Naive thymus-derived CD8-positive, alpha-beta T cell (primary cell): ENCODE measurements at places on chromosomes 5 and 9. TPM values are rescaled to one million over a fixed set of nuclear protein-coding genes. Genes with fewer than 3 reads are reported as not detected.

RIGI gene
- 22.6 TPM for total RNA-seq

STOML2 gene
- total RNA-seq: 47.3 TPM

POU5F2 gene
- 1.6 TPM for total RNA-seq

TXNDC8 gene
- not detected for total RNA-seq

CDH6 gene
- total RNA-seq: not detected

SLC36A2 gene
- not detected for total RNA-seq

BTNL9 gene
- total RNA-seq: 0.25 TPM

KCNN2 gene
- not detected for total RNA-seq

FGD3 gene
- 329 TPM for total RNA-seq

DNA sequence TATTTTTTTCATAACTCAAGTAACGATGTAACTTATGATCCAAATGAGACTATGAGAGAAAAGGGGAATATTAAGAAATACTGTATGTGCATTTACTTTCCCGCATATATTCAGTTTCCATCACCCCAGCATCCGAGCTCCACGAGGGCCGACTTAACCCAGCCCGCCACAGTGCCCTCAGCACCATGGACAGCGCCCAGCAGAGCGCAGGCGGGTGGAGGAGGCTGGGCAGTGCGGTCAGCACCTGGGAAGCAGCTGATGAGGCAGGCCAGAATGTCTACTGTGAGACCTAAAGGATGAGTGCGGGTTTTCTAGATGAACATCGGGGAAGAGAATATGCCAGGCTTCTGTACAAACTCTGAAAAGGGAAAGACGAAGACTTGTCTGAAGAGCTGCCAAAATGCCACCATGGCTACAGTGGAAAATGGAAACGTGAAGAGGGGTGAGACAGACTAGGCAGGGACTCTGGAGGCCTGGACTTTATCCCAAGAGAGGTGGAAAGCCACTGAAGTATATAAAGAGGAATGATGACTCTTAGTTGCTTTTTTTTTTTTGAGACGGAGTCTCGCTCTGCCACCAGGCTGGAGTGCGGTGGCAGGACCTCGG is 34.5 kb upstream of the MED27 start:
- DNase-seq: peak; percentile 11
- H3K4me1 ChIP-seq: no peaks in the 10 kb centered on the region
- no peak overlapping the region for H3K4me3 ChIP-seq
- H3K36me3 ChIP-seq: no peaks in the 10 kb centered on the region

GRCh38 chr9:108101410-108101809 is 611.8 kb upstream of the KLF4 start:
- H3K36me3 ChIP-seq: no peaks in the 10 kb centered on the region
- H3K4me3 ChIP-seq: no peak overlapping the region
- H3K4me1 ChIP-seq: no peaks in the 10 kb centered on the region
- no peak for DNase-seq
- no peaks in the 10 kb centered on the region for H3K27me3 ChIP-seq
- H3K27ac ChIP-seq: no peak overlapping the region

- H3K4me3 ChIP-seq: no peak overlapping the region
- H3K36me3 ChIP-seq: no peaks in the 10 kb centered on the region
- no peak for DNase-seq
- H3K27me3 ChIP-seq: no peaks in the 10 kb centered on the region
Measured at GRCh38 chr5:161420521-161420920, 126.0 kb downstream of the GABRB2 start.
